ENCODE measurements at places on chromosomes 5 and 9.
A peak's percentile ranks its signal among the peaks of the same experiment; 100 is the strongest.

GRCh38 chr9:35800530-35800929 lies 9.1 kb downstream of the NPR2 start:
- DNase-seq = no peak

GRCh38 chr9:137339045-137339907 lies 37.2 kb upstream of the NRARP start:
- DNase-seq = no peak

- DNase-seq = no peak
These were observed 61.8 kb upstream of the PLEKHG4B start for GRCh38 chr5:30131-30530.

DNA sequence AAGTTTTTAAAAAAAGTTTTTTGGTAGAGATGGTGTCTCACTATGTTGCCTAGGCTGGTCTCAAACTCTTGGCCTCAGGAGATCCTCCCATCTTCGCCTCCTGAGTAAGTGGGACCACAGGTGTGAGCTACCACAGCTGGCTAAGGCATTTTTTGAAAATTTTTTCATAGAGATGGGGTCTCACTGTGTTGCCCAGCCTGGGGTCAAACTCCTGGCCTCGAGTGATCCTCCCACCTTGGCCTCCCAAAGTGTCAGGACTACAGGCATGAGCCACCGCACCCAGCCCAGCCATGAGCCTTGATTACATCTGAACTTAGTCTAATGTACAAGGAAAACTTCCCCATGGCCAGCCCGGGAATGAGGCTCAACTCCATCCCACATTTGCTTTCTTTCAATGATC lies 77.5 kb upstream of the PCA3 start:
- DNase-seq = no peak

DNA sequence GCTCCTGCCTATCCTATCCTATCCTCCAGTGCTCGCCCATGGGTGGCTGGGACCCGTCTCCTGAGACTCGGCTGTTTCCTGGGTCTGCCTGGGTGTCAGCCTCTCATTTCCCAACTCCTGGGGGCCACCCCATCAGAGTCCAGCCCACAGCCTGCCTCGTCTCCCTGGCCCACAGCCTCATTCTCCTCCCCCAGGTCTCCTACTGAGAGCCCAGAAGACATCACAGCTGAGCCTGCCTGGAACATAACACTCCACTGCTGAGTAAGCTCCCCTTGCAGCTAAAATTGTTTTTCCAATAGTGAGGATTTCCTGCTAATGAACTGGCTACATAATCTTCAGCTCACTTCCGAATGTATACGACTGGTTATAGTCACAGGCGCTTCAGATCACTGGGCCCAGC lies 95.3 kb downstream of the TTLL11 start:
- DNase-seq = no peak

DNA sequence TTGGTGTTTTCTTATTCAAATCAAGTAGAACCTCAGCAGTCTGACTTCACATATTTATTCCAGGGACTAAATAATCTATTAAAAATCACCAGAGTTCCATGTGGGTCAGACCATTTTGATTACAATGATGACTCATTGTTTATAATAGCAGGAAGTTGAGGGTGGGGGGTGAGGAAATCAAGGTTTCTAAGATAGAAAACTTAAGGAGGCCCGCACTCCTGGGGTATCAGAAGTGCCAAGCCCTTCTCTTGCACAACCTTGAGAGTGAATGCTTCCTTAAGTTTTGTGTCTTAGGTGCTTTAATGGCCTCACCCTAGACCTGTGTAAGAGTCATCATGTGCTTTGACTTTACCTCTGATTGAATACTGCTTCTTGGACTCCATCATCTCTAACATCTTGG lies 31.9 kb upstream of the NPR3 start:
- DNase-seq = no peak

DNA sequence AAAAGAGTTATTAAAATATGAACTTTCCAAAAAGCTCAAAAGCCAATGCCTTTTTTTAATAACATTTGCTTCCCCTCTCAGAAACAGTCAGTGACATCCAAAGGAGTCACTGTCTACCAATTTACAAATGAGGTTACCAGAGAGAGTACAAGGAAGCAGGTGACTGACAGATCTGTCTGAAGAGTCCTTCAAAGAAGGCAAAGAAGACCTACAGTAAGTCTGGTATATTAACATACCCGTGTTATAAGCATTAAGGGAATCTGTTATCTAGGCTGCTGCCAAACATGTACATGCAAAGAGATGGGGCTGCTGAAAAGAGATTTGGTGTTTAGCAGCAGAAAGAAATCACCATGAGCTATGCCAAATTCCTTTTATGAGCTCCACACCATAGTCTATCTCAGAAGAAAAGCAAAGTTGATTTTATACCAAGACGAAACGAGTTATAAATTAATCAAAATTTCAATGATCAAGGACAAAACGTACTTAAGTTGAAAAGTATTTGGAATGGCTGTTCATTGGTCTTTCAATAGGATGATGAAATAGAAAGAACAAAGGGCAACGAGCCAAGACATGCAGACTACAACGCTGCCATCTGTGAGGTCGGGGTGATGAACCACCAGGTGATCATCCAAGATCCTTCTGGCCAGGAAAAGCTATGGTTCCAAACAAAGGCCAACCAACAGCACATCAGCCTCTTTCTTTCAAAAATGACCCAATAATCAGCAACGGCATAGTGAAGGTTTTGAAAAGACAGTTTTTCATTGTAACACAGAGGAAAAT lies 8.1 kb downstream of the PRELID2 start:
- peak; percentile 22 for DNase-seq

DNA sequence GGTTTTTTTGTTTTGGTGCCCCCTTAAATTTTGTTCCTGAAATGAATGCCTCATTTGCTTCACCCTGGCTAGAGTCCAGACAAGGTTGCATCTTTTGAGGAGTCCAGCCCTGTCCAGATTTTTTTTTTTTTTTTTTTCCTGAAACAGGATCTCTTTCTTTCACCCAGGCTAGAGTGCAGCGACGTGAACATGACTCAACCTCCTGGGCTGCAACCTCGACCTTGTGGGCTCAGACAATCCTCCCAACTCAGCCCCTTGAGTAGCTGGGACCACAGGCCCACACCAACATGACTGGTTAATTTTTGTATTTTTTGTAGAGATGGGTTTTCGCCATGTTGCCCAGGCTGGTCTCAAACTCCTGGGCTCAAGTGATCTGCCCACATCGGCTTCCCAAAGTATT lies 469.0 kb upstream of the BRINP1 start:
- no peak for DNase-seq

DNA sequence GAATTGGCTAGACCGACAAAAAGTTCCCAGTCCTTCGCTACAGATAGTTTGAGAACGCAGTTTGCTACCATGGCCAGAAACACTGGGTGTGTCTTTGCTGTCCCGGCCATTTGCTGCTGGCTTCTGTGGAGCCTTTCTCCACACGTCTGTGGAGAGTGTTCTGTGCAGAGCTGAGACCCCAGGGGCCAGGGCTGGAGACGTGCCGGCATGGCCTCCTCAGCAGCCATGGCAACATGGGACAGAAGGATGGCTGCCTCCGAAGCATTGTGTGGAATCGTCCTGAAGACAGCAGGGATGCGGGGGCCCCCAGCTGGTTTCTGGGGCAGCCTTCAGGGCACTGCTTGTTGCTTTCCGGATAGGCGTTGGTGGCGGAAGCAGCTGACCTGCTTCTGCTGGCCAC lies 142.8 kb downstream of the GADD45G start:
- no peak for DNase-seq

DNA sequence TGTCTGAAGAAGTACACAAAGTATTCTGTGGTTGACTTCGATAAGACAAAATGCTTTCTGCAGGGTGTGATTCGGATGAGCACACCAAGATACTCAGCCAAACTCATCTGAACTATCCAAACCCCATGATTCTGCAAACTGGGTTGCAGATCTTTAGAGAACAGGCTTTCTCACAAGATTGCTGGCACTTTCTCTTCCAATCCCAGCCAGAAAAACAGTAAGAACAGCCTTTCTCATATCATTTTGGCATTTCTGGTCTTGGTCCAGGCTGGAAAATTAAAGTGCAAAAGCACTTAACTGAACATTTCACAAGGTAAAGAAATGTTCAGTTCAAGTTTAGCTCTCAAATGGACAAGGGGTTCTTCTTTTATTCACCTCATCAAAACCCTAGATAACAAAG lies 269.1 kb downstream of the NR2F1-AS1 start:
- no peak for DNase-seq

DNA sequence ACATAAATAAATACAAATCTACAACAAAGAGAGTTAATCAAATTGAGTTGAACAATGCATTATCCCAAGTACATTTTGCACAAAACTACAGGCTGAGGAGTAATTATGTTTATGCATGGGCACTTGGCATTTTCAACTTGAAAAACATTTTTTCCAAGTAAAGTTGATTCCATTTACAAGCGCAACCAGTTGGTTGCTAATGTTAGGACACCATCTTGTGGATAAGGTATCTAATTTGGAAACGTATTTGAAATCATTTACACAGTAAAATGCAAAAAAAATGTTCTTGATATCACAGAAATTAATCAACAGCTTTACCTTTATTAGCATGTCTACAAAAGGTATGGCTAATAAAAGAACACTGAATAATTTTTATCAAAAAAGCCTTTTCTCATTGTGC lies 18.8 kb downstream of the FTMT start:
- DNase-seq = no peak

DNA sequence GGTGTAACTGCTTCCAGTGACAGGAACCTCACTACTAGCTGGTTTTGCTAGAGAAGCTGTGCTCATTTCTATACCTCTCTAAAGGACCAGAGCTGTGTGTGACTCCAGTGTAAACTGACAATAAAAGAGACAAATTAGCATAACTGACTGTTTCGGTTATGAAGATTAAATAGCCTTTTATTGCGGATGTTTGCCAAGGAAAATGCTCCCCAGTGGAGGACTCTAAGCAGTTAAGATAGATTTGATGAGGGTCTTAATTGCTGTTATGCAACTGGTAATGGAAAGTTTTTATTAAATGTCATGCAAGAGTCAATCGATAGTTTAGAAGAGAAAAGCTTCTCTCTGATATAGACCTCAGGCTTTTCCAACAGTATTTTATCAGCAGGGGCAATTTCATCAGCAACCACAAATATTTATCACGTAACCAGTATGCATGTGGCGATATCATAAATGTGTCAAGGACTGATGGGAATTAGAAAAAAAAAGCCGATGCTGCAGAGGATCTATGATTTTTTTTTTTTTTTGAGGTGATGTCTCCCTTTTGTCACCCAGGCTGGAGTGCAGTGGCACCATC lies 275.2 kb upstream of the DMAC1 start:
- no peak for DNase-seq

- no peak for DNase-seq
These were observed 2117.9 kb upstream of the C9orf72 start for GRCh38 chr9:29691145-29691544.

- DNase-seq = no peak
These were observed 11.9 kb upstream of the ARHGAP26 start for GRCh38 chr5:142758062-142758795.

DNA sequence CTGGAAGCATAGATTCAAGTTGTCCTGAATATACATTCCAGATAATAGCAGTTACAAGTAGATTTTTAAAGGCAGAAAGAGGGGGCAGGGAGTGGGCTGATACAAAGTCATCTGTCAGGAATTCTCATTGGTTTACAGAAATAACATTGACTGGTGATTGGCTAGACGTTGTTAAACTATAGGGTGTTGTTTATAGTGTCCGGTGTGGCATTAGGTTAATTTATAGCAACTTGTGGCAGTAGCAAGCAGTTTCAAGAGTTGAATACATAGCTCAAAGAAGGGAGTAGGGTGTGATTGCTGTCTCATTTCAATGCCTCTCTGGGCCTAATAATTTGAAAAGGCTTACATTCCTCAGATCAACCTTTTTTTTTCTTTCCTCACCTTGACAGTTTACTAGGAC lies 10.7 kb upstream of the POC5 start:
- no peak for DNase-seq

DNA sequence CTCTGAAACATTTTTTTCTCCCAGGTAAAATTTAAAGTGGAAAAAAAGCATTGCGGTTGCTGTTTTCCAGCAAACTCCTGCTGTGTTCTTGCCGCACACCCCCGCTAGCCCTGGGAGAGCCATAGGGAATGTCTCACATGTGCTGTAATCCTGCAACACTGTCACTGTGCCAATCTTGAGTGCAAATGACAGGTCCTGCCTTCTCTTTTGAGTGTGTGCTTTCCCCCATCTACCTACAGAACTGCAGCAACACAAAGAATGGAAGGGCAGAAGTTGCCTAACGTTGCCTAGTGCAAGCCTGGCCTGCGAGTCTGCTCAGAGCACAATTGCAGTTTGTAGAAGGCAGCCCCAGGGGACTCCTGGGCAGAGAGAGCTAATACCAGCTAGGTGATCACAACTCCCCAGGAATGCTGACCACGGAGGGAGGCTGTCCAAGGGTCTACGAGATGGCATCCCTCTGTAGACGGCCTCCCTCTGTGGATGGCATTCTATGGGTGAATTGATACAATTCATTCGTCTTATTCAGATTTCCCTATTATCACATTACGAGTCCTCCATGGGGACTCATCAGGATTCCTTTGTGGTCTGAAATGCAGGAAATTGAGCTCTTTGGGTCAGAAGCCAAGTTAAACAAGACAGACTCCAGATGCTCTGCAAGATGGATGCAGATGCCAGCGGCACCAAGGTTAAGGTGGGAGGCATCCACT lies 172.6 kb upstream of the S1PR3 start:
- DNase-seq = no peak

GRCh38 chr5:178818094-178818493 lies 41.7 kb upstream of the ZNF354B start:
- DNase-seq = no peak

GRCh38 chr5:154795235-154795596 lies 40.0 kb downstream of the LARP1 start:
- DNase-seq = no peak

GRCh38 chr5:96381526-96381925 lies 51.5 kb downstream of the PCSK1 start:
- DNase-seq = peak; percentile 48

DNA sequence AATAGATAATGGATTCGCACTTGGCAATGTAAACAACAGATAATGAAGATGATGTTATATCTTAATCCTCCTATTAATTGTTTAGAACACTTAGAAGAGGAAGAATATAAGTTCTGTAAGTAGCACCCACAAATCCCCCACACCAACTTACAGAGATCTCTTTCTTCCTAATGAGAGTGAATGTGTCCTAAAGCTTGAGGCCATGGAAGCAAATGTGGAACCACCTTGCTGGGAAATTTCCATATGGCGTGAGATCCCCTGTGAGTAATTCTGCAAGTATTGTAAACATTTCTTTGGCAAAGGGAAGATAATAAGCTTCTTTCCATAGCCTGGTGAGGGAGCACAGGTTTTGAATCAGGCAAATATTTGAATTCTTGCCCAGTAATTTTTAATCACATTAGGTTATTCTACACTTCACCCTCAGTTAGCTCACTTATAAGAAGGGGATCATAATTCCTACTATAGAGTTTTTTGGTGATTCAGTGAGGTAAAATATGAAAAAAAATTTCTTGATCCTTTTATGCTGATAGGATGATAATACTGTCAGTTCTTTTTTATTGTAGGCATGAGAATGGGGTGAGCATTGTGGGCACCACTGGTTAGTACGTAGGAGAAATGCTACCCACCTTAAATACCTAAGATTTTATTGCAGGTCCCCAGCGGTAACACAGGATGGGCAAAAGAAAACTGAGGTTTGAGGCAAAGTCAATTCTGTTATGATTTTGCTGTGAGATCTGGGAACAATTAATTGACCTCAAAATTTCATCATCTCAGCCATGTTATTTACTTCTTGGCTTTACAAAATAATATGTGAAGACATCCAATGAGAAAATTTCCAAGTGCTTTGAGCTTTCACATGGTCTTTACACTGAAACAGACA lies 574.8 kb downstream of the PSAT1 start:
- DNase-seq = no peak

- DNase-seq = no peak
These were observed 43.4 kb downstream of the PPP1R2B start for GRCh38 chr5:156893517-156893916.
